COLO829 (cell line): ENCODE measurements at places on chromosomes 3 and 15.

- DNase-seq, result no peak
Observed at GRCh38 chr3:110789315-110789714, 282.3 kb upstream of the NECTIN3 start.

DNA sequence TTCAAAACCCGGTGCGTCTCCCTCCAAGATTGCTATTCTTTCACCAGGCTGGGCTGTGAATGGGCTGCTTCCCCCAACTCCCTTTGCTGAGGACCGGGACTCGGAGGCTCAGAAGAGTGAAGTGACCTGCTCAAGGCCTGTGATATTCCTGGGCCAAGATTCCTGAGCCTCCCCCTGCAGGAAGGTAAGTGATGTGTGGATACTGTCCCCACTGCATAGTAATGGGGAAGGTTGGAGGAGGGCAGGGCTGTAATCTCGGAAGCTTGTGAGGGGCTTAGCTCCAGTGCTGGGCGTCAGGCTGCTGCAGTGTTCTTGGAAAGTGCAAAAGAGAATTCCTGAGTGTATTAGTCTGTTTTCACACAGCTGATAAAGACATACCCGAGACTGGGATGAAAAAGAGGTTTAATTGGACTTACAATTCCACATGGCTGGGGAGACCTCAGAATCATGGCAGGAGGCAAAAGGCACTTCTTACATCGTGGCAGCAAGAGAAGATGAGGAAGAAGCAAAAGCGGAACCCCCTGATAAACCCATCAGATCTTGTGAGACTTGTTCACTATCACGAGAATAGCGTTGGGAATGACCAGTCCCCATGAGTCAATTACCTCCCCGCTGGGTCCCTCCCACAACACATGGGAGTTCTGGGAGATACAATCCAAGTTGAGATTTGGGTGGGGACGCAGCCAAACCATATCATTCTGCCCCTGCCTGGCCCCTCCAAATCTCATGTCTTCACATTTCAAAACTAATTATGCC, 67.6 kb downstream of the EFCAB12 start:
- no peak for DNase-seq

DNA sequence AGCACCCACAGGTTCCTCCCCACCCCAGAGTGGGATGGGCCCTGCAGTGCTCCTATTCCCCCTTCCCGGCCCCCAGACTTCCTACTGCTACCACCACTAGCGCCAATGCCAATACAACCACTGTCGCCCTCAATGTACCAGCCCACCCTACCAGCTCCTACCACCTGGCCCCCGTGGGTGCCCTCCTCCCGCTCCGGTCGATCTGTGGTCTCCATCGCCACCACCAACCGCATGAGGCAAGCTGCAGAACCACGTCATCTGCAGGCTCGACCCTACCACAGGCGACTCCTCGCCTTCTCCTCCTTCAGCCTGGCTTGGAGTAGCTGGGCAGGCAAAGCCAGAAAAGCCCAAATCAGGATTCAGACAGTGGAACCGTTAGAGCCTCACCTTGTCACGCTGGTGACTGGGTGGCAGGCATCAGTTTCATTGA, 179.3 kb downstream of the POTEB3 start:
- DNase-seq, result no peak

- DNase-seq, result no peak
Observed at GRCh38 chr15:89870006-89870405, 23.8 kb downstream of the AP3S2 start.

DNA sequence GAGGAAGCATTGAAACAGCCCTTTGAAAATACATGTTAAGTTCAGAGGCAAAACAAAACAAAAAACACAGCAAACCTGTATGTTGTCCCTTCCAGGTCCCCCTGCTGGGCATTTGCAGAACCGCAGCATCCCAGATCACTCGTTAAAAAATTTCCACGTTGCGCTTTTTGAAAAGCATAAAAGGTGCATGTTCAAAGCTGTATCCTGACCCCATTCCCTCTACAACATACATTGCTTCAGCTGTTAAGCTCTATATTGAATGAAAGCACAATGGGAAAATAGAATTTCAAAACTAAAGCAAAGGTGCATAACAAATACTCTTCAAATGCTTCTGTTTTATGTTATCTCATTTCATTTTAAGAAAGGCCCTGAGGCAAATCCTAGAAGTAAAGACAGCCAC, 328.3 kb downstream of the THSD4 start:
- peak; percentile 23 for DNase-seq

- DNase-seq, result no peak
Observed at GRCh38 chr3:31943041-31943440, 38.0 kb downstream of the OSBPL10 start.

GRCh38 chr3:6994081-6994668, 133.3 kb downstream of the GRM7 start:
- peak; percentile 17 for DNase-seq

- DNase-seq, result no peak
Observed at GRCh38 chr3:134393074-134393473, 18.8 kb upstream of the AMOTL2 start.

DNA sequence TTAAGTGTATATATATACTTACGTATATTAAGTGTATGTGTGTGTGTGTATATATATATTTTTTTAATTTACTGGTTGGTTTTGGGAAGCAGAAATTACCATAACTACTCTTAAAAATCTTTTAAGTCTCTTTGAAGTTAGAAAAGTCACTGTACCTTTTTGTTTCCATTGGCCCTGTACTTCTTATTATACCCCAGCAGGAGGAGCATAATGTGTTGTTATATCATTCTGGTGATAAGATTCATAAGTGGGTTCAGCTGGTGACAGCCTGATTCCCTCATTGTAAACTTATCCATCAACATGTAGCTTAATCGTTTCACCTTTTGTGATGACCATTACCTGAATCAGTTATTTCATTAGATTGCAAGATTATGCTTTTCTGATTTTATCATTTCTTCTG, 30.8 kb downstream of the MLH1 start:
- DNase-seq, result peak; percentile 17

DNA sequence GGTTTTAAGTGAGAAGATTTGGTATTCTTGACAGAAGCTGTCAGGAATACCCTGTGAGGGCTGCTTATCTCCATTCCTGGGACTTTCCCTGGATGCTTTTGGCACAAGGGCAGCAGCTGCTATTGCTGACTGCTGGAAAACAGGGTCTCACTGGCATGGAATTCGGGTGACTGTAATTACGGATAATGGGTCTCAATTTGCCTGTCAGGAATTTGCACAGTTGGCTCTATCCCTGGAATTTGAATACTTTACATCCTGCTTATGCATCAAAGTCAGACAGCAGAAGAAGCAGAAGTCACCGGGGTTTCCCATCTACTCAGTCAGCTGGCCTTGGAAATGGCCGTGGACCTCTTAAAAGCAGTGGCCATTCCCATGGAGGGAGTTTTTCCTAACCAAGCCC, 25.9 kb upstream of the AKAP13 start:
- DNase-seq, result no peak

- DNase-seq, result no peak
Observed at GRCh38 chr3:77859156-77859555, 819.3 kb downstream of the ROBO2 start.

DNA sequence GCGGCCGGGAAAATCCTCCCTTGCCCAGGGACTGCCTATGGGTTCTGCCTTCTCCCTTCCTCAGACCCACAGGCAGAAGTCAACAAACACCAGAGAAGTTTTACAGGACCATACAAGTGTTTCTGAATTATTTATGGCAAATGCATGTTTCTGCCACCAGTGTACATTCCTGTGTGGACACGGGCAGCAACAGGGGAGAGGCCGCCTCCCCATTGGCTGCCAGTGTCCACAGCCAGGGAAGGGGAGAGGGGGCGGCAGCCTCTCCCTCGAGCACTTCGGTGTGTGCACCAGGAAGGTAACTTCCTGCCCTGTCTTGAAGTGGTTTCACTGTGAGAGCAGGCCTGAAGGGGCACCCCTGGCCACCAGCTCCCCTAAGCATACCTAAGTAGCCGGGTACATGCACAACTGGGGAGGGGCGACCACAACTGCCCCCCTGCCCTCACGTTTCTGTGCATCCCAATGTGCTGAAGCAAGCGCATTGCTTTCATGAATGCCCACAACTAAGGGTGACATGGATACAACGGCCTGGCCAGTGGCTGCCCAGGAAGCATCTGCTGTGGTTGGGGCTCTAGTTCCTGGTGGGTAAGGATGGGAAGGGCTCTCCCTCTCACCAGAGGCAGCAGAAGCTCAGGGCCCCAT, 14.8 kb upstream of the SHISA5 start:
- DNase-seq, result no peak

DNA sequence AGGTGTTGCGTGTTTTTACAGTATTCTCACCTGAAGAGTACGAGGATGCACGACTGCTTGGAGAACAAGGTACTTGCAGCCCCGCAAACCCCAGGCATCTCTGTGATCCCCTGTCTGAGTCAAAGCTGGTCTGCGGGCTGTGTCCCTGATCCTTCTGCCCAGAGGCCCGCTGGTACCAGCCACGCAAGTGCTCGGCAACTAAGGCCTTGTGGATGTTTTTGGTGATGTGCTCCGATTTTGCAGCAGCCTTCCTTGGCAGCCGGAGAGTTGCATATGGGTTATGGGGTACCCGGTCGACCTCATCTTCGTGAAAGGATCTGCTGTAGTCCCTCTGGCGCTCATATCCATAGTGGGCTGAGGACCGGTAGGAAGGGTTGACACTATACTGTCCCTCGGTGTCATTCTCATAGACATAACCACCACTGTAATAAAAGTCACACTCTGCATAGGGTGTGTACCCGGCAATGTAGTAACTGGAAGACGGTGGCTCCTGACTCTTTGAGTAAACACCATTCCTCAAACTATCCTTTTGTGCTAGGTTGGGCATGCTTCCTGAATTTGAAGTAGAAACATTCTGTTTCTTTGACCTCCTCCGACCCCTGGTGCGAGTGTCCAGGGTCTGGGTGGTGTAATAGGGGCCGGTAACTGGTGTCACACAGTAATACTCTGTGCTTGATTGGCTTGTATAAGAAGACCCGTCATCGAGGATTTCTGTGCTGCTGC, 58.6 kb upstream of the LMOD3 start:
- DNase-seq, result no peak

DNA sequence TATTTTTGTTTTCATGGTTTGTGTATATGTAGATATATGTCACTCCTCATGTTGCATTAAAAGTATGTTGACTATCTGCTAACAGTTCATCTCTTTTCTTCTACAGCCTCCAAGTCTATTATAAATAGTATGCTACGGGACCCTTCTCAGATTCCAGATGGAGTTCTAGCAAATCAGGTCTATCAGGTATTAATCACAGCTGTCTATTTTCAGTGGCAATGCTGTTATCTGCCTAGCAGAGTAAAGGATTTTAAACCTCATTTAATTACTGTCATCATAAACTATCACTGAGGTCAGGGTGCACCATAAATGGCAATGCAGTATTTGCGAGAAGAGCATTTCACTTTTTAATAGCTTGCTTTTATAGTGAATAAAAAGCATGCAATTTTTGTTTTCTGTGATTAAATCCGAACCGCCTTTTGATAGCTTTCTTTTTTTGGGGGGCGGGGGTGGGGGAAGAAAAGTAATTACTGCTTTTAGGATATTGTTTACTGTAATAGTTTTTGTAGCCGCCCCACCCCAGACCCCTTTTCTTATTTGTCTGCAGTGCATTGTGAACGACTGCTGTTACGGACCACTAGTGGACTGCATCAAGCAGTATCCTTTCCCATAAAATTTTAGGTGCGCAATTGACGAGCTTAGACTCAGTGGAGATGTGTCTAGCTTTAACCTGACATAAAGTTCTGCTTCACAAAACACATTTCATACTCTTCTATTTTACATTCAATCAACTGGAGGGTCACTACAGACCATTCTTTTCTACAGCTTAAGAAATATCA, 112.3 kb downstream of the CDIN1 start:
- DNase-seq, result no peak
